Psoas muscle (tissue), 8 donors: ENCODE measurements at places on chromosomes 12 and 14. TPM values are rescaled to one million over a fixed set of nuclear protein-coding genes. Genes with fewer than 3 reads are reported as not detected.

The PRR4 gene
- polyA plus RNA-seq: 2.6 TPM

The POTEG gene
- not detected for polyA plus RNA-seq

The B3GNT4 gene
- 1.3 TPM for polyA plus RNA-seq

The SERPINA3 gene
- 360 TPM for polyA plus RNA-seq

The MYO1A gene
- 0.91 TPM for polyA plus RNA-seq

The P2RX4 gene
- polyA plus RNA-seq: 1.6 TPM

The AKAP6 gene
- polyA plus RNA-seq: 14.3 TPM

The TMEM30B gene
- 0.30 TPM for polyA plus RNA-seq

The DDX54 gene
- polyA plus RNA-seq: 53.6 TPM

The KRT75 gene
- not detected for polyA plus RNA-seq

The PPP1R36 gene
- not detected for polyA plus RNA-seq

The KLRC2 gene
- not detected for polyA plus RNA-seq

The INHBC gene
- not detected for polyA plus RNA-seq

The IPO4 gene
- 99.7 TPM for polyA plus RNA-seq

The MYF5 gene
- 3.0 TPM for polyA plus RNA-seq
